Psoas muscle (tissue), 8 donors: ENCODE measurements at places on chromosomes 2 and 18.
A peak's percentile ranks its signal among the peaks of the same experiment; 100 is the strongest.

DNA sequence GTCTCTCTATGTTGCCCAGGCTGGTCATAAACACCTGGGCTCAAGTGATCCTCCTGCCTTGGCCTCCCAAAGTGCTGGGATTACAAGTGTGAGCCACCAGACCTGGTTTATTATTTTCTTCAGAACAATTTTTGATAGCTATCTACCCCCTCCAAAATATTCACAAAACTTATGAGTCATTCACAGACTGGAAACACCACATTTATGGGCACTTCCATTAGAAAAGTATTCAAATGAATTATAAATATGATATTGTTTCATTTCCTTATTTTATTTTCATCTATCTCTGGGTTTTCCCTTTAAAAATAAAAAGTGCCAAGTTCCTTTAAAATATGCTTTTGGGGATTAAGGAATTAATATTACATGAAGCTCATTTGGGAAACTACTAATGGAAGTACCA lies 58.8 kb upstream of the MSTN start:
- DNase-seq = no peak

GRCh38 chr2:10481666-10482157 lies 33.6 kb upstream of the ODC1 start:
- DNase-seq = no peak

DNA sequence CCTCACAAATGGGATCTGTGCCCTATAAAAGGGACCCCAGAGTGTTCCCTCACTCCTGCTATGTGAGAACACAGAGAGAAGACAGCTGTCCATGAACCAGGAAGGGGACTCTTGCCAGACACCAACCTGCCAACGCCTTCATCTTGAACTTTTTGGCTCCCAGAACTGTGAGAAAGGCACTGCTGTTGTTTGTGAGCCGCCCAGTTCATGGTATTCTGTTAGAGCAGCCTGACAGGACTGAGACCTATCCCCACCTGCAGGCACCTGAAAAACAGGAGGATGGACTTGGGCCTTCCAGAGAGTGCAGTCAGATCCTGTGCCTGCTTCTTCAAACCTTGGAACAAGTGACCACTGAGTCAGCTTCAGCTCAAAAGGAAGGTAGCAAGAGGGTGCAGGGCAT lies 51.4 kb downstream of the CRACDL start:
- no peak for DNase-seq

DNA sequence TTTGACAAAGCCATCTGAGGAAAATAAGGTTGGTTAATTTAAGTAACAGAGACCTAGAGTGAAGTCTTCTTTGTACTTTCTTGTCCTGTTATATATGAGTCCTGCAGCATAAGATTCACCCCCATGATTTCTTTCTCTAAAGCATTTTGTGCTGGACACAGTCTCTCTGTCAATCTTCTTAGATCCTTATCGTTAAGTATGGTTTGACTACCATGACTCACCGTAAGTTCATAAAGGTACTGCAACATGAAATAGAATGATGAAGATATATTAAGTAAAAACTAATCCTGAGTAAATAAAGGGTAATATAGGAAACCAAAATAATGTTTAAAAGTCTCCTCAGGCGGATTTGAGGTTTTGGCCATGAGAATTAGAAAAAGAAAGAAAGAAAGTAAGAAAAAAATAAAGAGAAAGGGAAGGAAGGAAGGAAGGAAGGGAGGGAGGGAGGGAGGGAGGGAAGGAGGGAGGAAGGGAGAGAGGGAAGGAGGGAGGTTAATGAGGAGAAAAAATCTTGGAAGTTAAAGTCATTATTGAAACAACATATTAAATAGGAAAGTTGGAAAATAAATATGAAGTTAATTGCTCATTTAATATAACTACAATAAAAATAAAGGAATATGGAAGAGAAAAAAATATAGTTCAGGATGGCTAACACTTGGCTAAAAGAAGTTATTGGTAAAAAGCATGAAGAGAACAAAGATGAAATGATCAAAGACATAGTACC lies 980.3 kb upstream of the CDH2 start:
- DNase-seq = no peak

- no peak for DNase-seq
These were observed 20.4 kb downstream of the CNOT11 start for GRCh38 chr2:101273056-101273455.

- DNase-seq = no peak
These were observed 144.6 kb upstream of the SPRED2 start for GRCh38 chr2:65576861-65577601.

DNA sequence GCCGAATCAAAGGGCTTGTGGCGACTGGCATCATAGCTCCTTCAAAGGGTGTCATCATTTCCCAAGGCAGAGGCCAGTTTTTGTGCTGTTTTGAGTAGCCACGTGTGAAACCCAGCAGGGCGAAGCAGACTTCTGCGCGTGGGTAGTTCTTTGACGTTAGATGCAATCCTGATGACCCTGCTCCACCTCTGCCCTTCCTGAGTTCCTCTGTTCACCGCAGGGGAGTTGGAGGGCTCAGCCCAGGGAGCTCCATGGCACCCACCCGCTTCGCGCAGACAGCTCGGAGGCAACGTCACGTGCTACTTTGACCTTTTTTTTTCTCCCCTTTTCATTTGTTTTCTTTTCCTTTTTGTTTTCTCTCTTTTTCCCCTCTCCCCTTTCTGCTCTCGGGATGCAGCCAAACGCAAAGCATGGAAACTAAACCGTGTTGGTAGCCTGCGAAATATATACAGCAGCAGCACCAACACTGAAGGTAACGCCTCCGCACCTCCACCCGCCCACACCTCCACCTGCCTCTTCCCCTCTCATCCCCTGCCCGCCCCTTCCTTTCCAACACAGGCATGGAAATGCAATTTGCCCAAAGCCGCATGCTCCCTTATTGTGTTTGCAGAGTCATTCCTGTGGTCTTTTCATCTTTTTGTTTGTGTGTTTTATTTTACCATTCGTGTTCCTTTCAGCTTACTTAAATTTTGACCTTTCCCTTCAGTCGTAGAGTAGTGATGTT lies 153.6 kb downstream of the GBX2 start:
- no peak for DNase-seq

- no peak for DNase-seq
These were observed 5.6 kb downstream of the MYT1L start for GRCh38 chr2:2325516-2325915.

DNA sequence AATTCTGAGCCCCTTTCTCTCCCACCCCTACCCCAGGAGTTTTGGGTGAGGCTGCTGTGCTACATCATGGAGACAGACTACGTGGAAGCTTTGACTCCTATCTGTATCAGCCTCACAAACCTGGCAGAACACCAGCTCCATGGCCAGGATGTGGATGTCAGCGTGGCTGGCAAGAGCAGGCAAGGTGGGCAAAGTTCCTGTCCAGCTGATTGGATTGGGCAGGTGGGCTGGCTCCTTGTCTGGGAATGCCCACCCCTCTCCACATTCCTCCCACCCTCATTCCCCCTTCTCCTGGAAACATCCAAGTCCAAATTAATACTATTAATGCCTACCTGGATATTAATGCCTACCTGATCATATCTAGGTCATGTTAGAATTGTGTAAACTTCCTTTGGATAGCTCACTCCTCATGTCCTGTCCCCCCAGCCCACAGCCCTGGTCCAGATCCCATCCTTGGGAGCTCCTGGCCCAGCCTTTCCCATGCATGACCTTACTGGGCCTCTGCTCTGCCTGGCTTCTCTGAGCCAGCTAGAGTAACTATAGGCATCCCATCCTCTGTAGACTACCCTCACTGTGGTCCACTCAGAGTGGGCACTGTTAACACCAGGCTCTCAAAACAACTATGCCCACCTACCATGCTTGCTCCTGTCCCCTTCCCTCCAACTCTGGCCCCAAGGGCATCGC lies 24.1 kb downstream of the MROH2A start:
- no peak for DNase-seq

DNA sequence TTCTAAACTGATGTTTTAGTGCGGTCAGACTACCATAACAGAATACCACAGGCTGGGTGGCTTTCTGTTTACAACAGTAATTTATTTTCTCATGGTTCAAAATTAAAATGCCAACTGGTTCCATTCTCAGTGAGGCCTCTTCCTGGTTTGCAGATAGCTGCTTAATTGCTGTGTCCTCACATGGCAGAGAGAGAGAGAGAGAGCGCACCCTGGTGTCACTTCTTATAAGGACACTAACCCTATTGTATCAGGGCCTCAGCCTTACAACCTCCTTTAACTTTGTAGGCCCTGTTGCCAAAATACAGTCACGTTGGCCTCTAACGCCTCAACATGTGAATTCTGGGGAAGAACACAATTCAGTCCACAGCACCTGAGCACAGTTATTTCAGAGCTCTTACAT lies 37.5 kb upstream of the ZNF385B start:
- no peak for DNase-seq

DNA sequence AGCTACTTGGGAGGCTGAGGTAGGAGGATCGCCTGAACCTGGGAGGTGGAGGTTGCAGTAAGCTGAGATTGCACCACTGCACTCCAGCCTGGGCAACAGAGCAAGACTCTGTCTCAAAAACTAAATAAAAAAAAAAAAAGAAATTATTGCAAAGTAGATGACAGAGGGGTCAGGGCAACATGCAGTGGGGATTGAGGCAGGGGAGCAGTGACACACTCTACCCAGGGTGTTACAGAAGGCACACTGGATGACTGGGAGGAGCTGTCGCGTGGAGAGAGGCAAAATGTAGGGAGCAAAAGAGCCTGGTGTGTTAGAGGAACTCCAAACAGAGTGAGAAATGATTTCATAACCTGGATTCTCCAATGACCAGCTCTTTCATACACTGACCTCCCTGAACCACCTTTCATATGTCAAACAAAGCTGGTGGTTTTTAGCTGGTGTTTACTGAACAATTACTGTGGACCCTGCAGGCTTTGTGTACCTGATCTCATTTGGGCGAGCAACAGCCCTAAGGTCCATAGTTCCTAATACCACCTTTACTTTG lies 22.1 kb downstream of the FBXO41 start:
- no peak for DNase-seq

DNA sequence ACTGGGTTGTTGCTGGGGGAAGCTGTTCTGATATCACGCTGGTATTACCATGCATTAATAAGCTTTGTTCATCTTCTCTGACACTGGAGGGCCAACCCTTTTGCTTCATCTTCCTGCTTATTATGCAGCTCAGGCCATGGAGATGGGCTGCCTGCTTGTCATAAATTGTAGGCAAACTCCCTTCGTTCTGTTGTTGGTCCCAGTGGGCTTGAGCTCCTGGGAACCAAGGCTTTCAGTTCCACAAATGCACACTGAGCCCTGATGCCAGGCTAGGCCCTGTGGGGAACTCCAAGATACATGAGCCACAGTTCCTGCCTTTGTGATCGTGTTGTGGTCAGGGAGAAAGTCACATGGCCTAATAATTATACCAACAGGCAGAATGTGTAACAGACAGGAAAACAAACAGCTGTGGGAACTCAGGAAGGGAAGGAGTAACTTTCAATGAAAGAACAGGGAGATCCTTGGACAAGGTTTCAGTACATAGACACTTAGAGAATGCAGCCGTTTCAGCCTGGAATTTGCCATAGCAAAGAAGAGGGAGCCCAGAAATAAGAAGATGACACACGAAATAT lies 49.0 kb upstream of the BCL2L11 start:
- no peak for DNase-seq

GRCh38 chr2:133476286-133476685 lies 92.0 kb downstream of the NCKAP5 start:
- DNase-seq = no peak

- DNase-seq = no peak
These were observed 173.1 kb downstream of the ANKRD30B start for GRCh38 chr18:14921031-14921430.

DNA sequence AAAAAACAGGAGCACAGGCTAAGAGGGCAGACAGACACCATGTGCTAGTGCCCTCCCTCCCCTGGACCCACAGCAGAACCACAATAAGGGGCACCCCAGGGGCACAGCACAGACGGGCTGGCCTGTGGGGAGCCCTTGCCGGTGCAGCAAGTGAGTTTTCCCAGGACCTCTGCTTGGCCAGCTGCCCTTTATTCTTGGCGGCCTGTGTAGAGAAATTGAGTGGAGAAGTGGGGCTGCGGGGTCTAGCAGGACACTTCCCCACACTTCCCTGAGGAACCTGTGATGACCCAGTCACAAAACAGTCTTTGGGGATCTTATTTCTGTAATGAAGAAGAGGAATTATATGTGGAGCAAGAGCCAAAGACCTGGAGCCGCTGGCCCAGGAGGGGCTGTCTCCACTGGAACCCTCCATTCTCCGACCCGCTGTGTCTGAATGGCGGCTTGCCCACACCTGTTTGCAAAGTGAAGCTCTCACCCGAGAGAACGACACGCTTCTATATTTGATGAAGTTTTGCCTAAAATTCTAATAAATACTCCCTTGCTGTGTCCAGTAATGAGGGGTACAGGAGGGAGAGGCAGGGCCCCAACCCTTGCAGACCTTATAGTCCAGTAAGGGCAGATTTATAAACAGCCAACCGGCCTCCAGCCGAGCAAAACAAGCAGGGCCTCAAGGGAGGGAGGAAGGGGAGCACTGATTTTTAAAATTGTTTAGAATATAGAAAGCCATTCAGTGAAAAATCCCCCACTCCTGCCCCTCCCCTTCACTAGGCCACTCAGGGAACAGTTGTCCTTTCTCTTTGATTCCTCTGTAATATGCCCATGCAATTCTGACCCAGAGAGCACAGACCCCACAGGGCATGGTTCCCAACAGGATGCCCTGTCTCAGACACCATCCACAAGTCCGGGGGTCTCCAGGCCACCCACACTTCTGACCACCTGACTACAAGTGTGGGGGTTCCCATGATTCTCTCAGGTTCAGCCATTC lies 44.7 kb upstream of the SNED1 start:
- peak; percentile 26 for DNase-seq

DNA sequence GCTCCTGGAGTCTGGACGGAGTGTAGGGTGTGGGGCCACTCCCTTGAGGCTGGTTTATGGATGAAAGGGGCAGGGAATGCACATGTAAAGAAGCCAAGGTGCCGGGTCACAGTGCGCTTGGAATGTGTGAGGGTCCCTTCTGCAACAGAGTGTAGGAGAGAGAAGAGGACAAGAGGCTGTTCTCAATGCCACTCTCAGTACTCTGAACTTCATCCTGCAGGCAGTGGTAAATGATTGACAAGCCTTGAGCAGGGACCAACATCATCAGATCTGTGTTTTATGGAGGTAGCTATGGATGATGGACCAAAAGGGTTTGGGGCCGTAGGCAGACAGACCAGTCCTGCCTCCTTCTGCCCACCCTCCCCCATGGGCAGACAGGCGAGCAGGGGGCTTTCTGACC lies 7.2 kb upstream of the ALKAL2 start:
- DNase-seq = no peak

DNA sequence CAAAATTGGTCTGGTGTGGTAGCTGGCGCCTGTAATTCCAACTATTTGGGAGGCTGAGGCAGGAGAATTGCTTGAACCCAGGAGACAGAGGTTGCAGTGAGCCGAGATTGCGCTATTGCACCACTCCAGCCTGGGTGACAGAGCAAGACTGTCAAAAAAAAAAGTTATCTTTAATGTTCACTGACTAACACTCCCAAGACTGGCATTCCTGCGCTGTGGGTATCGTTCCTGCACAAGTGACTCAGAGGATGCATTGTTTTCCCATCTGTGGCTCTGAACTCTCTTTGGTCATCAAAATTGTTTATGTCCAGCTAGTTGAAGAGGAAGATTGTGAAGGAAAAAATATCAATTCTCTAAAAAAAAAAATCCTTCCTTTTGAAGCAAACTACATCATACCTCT lies 539.0 kb downstream of the SOX11 start:
- no peak for DNase-seq
